HFFc6 (cell line): ENCODE measurements at places on chromosomes 11 and 22.
A peak's percentile ranks its signal among the peaks of the same experiment; 100 is the strongest.

DNA sequence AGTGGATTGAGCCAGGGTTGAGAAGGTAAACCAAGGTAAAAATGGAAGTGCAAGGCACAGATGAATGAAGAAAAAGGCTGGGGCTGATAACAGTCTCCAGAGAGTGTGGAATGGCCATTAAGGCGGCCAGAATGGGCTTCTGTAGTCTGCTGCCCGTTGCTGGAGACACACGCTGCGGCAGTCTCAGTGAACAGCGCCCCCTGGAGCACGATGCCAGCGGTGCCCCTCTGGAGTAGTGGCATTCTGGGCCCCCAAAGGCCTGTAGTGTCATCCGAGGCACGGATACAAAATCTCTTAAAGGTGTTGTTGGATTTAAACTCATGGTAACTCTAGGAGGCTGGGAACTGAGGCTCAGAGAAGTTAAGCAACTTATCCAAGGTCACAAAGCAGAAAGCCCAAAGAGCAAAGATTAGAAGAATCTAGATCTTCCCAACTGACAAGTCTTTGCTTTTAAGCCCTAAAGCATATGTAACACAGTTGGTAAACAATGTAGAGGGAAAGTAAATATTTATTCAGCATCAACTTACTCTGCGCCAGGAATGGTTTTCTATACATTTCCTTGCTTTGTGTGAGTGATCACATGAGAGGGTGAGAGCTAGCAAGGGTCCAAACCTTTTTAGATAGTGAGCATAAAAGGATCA, 18.2 kb downstream of the KCNJ1 start:
- no peak for DNase-seq

- DNase-seq = peak; percentile 20
These were observed at the start of gene ME3 for GRCh38 chr11:86672007-86672621. Gene ME3, minus strand, starts transcription at chr11:86672616.

GRCh38 chr11:69501891-69502860, 20.7 kb downstream of the LINC01488 start:
- DNase-seq = no peak

GRCh38 chr22:39091126-39092081, 5.6 kb upstream of the APOBEC3H start:
- no peak for DNase-seq

DNA sequence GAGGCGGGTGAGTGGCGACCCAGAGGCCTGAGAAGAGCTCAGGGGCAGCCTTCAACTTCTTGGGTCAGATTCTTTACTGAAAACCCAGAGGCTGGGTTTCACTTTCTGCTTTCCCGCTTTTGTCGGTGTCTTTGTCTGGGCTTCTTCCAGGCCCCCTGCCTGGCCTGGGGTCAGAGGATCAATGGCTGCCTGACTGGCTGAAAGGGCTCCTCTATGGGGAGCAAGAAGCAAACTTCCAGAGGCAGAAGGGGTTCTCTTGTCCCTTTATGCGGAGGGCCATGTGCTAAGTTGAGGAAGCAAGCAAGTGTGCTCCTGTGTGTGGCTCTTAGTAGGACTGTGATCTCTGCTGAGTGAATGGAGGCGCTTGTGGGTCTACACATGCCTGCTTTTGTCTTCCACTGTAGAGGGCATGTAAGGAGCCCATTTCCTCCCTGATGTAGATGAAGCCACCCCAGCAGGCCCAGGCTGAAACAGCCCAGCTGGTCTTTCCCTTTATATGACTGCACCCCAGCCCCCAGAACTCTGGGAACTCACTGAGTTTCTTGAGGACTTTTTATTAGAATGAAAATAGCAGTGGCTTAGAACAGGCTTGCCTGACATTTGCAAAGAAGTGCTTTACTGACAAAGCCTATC, 1.0 kb upstream of the PKNOX2 start:
- no peak for DNase-seq

DNA sequence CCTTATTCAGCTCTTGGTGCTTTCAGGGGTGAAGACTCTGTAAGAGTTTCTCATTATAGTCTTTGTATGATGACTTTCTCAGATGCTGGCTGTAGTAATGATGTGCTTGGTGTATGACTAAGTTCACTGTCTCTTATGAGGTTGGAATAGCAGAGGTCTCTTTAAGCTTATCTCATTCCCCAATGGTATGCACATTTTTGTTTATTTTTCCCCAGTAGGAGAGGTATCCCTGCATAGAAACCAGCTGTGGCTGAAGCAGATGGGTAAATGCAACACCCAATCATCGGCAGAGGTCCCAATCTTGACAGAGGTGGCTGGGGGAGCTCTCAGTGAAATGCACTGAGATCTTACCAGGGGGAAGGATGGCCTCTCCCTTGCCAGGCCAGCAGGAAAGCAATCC, 34.6 kb downstream of the BBOX1 start:
- peak; percentile 57 for DNase-seq

- DNase-seq = no peak
These were observed 1.5 kb downstream of the FHIP1B start for GRCh38 chr11:6232899-6233298.

GRCh38 chr11:16434036-16434435, 77.7 kb upstream of the SOX6 start:
- DNase-seq = no peak
